ENCODE measurements at places on chromosomes 7 and 10.

- DNase-seq, result no peak
Observed at GRCh38 chr7:121057878-121058277, 69.4 kb downstream of the CPED1 start.

DNA sequence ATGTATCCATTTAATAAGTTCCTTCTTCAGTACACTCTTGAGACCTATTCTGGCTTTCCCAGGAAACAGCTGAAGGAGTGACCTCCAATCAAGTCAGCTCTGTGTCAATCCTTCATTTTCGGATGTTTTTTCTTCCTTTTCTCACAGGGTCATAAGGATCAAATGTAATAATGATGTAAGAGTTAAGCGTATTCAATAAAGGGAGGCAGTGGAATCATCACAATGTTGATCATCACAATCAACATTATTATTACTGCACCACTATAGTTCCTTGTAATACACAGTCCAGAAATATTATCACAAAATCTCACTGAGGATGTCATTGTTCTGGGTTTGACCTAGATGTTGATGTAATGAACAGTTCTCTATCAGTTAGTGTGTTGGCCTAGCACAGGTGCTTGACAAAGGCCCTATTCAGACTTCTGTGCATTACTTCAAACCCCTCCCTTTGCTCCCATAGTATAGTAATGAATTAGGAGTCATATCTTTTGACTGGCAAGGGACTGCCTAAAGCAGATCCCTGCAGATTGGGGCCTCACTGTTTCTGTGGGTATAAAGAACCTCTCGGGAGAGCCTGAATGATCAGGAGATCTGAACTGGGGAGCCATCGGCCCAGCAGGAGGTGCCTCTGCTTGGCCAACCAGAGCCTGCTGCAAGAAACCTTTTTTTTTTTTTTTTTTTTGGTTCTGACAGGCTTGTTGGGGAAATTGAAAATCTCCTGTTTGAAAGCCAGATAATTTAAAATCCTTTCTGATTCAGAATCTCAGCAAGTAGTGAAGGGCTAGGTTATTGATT lies 100.6 kb downstream of the KAT6B start:
- no peak for DNase-seq

DNA sequence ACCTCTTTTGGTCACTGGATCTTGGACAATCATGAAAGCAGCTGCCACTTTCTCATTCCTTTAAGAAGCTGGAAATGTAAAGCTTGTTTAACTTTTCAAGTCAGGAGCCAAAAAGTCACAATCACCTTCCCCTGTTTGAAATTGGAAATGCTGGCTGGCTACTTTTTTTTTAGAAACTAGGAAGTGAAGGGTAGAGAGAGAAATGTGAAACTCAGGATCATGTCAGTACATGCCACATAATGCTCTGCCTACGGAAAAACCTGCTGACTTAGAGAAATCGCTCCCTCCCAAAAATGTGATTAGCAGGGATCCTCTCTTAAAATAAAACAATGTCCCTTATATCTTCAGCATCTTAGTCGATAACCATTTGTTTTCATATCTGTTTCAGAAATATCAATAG lies 188.4 kb upstream of the C7orf33 start:
- DNase-seq, result no peak

- DNase-seq, result no peak
Observed at GRCh38 chr10:28520346-28520745, 12.6 kb upstream of the WAC start.

DNA sequence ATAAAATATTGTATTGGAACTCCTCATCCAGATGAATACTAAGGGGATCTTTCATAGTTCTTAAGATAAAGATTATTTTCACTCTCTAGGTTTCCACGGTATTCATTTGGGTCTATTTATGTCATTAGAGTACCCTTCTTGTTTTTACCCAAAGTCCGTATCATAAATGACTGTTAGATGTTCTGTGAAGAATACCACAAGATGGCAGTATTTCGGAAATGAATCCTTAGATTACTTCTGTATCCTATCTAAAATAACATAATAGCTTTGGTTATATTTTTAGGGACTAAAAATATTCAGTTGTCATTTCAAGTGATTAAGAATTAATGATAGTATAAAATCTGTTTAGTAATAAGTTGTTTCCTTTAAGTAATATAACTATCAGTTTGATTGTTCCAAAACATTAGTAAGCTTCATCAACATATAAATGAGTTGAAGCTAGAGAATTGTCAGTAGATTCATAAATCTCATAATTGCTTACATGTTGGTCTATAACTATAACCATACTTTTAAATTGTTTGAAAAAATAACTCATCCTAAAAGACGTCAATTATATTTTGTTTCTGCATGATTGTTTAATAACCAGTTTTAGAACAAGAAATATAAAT lies 337.5 kb upstream of the KCND2 start:
- no peak for DNase-seq

- no peak for DNase-seq
Observed at GRCh38 chr10:77507291-77507880, 130.2 kb downstream of the KCNMA1 start.

- peak; percentile 1 for DNase-seq
Observed at GRCh38 chr7:26863518-26864308, 677 bp downstream of the SKAP2 start.

- no peak for DNase-seq
Observed at GRCh38 chr10:97003151-97003803, 171.2 kb downstream of the LCOR start.

DNA sequence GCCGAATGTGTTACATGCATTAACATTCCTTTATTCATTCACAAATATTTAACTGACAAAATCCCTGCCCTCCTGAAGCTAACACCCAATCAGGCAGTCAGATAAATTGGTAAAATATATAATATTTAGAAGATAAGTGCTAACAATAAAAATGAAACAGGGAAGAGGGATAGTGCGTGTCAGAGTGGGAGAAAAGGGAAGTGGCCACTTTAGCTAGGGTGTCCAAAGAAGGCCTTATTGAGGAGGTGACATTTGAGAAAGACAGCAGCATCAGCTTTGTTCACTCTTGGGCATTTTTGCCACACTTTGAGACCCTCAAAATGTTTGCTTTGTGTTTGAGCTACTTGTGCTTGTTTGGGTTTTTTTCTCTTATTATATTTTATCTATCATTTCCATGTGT lies 317.8 kb downstream of the SNX13 start:
- no peak for DNase-seq

DNA sequence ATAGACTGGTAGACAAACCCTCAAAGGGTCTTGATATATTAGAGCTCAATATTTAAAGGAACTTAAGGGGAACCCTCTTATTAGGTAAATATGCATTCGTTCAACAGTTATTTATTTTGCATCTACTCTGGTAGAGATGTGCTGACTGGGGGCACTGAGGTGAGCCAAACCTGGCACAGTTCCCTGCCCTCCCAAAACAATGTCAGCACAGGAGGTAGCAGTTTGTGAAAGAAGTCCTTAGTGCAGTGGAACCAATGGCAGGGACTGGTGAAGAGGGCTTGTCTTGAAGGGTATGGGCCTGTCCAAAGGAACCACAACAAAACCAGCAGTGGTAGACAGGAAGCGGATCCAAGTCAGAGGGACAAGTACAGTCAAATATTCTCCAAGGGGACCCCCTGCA lies 32.6 kb upstream of the GPAM start:
- DNase-seq, result no peak

- no peak for DNase-seq
Observed at GRCh38 chr10:79980711-79981110, 31.8 kb upstream of the SFTPD start.

GRCh38 chr7:129862682-129863081 lies 90.1 kb downstream of the UBE2H start:
- DNase-seq, result no peak

DNA sequence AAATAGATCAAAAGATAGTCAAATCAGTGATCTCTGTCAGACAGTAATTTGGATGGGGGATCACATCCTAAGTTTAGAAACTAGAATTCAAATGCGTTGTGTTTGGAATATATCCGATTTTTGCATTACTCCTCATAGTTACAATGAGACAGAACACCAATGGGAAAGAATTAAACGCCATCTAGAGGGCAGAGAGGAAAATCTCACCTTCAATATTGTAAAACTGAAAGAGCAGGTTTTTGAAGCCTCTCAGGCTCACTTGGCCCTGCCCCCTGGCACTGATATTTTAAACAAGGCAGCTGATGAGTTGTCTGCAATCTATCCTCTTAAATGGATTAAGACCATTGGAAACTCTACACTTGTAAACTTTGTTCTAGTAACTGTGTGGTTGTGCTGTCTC lies 17.7 kb downstream of the FRG2B start:
- DNase-seq, result no peak

DNA sequence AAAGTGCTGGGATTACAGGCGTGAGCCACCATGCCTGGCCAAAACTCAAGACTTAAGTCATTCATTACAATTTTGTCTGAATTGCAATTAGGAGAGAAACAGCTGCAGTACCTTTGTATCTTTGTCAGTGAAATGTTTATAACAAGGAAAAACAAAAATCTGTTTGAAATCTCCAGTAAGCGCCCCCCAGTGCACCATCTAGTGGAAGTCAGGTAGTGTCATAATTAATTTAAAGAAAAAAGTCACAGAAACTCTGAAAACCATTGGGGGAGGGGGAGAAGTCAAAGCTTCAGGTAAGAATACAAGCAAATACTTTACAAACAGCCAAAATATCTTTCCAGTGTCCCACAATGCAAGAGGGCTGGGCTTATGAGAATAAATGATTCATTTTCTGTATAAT lies 2.8 kb downstream of the MPP7 start:
- no peak for DNase-seq

- no peak for DNase-seq
Observed at GRCh38 chr7:130489140-130489983, 2.5 kb upstream of the MEST start.

- no peak for DNase-seq
Observed at GRCh38 chr7:111711426-111712065, 149.3 kb upstream of the IMMP2L start.

GRCh38 chr7:32273297-32273696 lies 203.1 kb upstream of the PDE1C start:
- DNase-seq, result no peak

- peak; percentile 45 for DNase-seq
Observed at GRCh38 chr7:130486114-130486953, 5.6 kb upstream of the MEST start.

DNA sequence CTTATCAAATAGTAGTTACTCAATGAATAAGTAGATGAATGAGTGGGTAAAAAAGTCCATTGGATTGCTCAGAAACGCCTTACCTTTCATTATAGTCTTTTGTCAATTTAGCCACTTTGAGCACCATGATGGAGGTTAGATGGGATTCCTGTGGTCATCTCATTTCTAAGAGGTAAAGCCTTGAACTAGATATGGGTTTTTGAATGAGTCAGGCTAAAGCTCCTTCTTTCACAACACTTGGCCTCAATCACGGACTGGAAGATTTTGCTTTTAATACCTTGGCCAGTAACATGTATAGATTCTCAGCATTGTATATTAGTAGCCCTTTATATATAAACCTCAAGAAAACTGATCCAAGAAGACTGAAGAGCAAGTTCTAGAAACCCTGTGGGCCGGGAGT lies 99.7 kb upstream of the CCDC6 start:
- DNase-seq, result no peak

- DNase-seq, result no peak
Observed at GRCh38 chr10:118491055-118491454, 104.4 kb downstream of the PRLHR start.

DNA sequence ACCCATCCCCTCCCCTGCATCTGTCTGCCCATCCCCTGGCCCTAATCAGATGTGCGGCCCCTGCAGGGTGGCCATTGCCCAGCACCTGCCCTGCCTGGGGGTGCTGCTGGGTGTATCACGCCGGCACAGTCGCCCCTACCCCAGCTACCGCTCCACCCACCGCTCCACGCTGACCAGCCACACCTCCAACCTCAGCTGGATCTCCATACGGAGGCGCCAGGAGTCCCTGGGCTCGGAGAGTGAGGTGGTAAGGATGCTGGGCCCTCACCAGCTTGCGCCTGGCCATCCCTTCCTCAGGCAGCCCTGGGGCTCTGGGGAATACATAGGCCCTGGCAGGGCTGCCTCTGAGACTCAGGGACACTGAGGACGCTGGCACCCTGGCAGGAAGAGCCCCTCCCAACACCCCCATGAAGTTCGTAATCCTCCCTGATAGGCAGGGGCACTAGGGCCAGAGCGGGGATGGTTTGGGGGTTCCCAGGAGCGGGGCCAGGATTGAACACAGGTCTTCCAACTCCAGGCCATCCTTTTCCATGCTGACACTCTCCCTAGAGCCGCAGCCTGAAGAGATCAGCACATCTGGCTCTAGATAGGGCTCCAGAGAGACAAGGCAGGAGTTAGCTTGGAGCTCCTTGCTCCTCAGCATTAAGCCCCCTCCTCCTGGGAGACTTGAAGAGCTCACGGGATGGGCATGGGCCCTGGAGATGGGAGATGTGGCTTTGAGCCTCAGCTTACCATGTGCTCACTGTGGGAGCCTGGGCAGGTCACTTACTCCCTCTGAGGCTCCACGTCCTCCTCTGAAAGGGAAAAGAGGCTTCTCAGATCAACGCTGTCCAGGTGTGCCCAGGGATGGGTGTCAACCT lies 5.9 kb upstream of the LDB3 start:
- DNase-seq, result no peak

DNA sequence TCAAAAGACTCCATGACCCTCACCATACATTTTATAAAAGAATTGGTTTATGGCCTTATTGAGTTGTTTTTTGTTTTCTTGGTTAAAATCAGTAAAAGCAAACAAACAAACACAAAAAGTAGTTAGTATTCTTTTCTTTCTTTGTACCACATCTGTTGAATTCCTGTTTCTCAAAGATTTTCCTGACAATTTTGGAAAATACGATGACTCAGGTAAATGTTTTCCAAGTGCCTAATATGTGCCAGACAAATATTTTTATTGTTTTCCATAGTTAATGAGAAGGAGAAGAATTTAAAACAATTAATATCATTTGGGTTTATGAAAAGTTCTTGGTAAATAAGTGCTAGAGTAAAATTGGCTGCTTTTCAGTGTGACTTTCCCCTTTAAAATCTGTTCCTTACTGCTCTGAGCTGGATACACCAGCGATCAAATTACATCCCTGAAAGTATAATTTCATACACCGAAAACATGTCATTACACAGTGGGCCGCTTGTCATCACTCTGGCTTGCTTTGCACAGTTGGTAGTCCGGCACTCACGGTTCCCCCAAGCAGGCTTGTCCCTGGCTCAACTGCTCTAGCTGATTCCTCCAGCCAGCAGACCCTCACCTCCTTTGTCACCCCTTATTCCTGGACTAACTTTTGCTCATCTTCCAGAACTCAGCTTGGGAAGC lies 80.5 kb downstream of the TBXAS1 start:
- no peak for DNase-seq

DNA sequence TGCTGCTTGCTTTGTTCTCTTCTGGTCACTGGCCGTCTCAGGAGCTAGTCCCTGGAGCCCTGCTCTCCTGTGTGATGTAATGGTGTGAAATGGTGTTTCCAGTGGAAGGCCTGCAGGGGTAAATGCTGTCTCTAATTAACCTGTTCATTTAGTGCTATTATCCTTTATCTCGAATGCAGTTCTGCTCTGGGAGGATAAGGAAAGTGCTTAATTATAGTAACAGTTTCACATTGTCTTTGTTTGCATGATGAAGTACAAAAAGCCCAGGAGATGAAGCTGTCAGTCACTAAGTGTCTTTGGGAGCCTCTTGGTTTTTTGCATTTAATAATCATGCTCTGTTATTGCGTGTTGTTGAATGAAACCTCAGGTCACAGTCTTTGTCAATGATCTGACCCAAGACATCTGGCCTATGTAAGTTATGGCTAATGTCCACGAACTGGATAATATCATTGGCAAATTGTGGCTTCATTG lies 755.3 kb upstream of the GALNT17 start:
- no peak for DNase-seq

- DNase-seq, result no peak
Observed at GRCh38 chr10:73743327-73743904, 756 bp upstream of the SEC24C start.
